ENCODE measurements at places on chromosomes 4 and X.
A peak's percentile ranks its signal among the peaks of the same experiment; 100 is the strongest.

DNA sequence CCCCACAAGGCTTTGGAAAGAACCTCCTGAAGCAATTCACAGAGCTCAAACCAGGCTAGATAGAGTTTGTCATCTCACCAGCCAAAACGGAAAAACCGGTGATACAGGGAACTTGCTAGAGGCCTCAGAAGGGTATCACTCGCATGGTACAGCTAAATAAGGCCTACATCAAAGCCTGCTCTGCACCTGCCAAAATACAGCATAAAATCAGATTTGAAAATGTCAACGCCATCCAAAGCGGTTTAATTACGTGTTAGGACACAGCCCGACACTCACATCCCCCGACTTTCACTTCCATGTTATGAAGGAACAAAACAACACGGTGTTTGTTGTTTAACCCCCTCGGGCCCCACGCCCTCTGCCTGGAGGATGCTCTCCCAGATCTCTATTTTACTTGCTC is 65.0 kb downstream of the MAPK10 start:
- no peak for DNase-seq

DNA sequence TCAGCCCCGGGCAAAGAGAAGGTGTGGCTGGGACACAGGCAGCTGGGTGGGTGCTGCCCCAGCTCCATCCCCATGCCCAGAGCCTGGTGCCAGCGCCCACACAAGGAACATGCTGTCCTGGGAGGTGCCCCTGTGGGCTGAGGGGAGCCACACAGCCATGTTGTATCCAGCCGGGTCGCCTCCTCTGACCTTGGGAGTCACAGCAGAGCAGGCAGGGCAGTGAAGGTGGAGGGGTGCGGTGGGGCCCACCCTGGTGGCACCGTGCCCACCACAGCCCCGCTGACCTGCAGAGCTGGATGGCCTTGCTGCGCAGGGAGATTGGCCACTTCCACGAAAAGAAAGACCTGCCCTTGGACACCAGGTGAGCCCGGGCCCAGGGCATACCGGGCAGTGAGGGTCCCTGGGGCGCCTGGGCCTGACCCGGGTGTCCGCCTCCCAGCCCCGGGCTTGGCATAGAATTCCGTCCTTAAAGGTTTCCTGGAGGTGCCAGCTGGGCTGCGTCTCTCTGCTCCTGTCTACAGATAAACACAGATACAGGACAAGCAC is 18.7 kb upstream of the ADD1 start:
- no peak for DNase-seq

DNA sequence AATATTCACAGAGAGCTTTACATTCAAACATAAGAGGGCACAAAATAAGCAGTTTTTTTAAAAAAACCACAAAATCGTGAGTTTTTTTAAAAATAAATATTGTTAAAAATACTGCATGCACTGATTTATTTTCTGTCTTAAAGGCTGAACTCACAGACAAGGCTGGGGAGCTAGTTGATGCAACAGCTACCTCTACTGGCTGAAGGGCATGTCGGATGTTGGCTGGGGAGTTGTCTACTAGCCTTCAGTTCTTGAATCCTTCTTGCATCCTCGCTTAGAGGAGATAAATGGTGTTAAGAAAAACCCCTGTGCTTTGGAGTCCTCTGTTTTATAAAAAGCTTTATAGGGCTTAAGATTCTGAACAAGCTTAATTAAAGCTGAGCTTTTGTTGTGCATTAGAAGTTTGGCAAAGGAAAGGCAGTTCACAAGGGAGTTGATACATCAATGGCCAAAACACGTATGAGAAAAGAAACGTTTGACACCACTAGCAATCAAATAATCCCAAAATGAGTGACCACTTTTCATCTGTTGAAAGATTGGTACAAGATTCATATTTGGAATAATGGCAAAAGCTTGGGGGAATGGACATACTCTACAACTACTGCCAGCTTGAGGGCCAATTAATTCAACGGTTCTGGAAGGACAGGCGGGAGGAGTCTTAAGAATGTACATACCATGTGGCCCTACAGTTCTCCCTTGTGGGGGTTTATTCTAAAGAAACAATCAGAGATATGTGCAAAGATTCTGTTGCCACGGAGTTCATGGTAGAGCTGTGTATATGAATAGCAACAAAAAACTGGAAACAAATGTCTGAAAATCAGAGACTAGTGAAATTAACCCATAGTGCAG is 94.7 kb downstream of the SEL1L3 start:
- no peak for DNase-seq

GRCh38 chrX:2559124-2559523 is 58.3 kb upstream of the DHRSX start:
- no peak for DNase-seq

DNA sequence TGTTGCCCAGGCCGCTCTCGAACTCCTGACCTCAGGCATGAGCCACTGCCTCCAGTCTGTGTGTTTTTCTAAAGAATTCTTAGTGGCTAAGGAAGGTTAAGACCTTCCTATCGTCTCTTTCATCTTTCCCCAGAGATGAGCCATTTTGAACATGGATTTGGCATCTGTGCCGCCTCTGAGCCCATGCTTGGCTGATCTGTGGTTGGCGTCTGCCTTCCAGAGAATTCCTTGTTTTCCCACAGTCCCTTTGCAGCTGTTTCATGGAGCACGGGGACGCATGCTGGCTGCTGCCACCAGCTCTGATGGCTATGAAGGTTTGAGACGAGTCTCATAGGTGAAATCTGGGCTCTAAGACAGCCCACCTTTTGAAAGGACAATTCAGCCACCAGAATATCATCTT is 60.4 kb downstream of the SHROOM2 start:
- DNase-seq, result no peak

GRCh38 chr4:20354120-20354519 is 102.4 kb downstream of the SLIT2 start:
- DNase-seq, result no peak

GRCh38 chr4:185344743-185345538 is 50.8 kb downstream of the LRP2BP start:
- no peak for DNase-seq

DNA sequence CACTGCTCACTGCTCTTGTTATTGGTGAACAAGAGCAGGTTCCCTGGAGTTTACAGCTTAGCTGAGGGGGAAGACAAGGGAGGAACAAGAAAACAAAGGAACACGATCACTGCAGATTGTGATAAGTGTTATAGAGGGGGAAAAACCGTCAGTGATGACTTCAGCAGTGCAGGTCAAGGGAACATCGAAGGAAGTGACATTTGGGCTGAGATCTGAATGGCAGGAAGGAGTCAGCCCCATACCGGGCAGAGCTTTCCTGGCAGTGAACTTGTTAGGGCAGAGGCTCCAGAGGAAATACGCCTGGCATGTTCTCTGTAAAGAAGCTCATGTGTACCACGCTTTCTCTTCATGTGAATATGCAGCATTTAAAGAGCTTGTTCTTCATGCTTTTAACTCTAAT is 78.1 kb downstream of the LDB2 start:
- no peak for DNase-seq

GRCh38 chr4:112896609-112897190 is 152.8 kb upstream of the ANK2 start:
- no peak for DNase-seq

DNA sequence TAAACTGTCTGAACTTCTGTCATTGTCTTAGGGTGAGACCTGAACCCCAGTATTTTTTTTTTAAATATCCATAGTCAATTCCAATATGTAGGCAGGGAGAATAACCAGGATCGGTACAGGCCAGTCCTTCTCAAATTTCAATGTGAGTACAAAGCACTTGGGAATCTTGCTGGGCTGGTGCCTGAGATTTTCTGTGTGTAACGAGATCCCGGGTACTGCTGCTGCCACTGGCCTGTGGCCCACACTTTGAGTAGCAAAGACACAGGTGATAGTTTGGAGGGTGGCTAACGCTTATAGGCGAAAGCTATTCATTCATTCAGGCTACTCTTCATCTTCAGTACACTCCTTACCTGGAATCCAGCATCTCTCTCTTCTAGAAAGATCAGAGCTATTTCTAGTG is 923.6 kb upstream of the TENM3 start:
- DNase-seq, result no peak

GRCh38 chr4:137345597-137345996 is 186.7 kb downstream of the PCDH18 start:
- DNase-seq, result no peak

DNA sequence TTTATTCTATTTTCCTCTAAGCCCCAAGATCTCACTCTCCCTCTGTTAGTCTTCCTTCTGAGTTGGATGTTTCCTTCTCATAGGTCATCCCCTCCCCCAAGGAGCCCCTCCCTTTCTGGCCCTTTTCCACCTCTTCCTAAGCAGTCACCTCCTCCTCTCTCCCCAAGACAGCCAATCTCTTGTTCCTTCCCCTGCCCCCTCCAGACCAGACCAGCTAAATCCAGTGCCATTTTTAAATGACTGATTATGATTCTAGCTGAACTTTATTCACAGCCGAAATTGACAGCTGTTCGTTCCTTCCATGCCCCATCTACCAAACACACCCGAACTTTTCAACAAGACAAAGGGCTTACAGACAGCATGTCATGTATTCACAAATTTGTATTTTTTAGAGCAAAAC is 1.9 kb downstream of the SPIN2A start:
- no peak for DNase-seq

- DNase-seq, result peak; percentile 34
Observed at GRCh38 chr4:168993714-168994510, 16.1 kb downstream of the CBR4 start.

DNA sequence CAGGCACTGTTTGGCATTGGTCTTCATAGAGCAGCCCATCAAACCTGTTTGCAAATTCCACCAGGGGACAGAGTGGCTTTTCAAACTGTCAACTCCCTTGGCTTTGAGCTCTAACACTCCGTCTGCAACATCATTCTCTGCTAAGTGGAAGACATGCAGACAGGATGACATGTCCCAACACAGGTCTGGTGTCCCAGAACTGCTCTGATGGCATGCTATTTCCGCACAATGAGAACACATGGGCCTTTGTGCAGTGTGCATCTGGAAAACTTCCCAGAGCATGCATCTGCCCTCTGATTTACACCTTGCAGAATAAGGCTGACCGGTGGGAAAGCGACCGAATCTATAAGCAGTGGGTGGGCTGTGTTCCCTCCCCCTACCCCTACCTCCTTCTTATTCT is 212.8 kb upstream of the GYPA start:
- DNase-seq, result no peak

DNA sequence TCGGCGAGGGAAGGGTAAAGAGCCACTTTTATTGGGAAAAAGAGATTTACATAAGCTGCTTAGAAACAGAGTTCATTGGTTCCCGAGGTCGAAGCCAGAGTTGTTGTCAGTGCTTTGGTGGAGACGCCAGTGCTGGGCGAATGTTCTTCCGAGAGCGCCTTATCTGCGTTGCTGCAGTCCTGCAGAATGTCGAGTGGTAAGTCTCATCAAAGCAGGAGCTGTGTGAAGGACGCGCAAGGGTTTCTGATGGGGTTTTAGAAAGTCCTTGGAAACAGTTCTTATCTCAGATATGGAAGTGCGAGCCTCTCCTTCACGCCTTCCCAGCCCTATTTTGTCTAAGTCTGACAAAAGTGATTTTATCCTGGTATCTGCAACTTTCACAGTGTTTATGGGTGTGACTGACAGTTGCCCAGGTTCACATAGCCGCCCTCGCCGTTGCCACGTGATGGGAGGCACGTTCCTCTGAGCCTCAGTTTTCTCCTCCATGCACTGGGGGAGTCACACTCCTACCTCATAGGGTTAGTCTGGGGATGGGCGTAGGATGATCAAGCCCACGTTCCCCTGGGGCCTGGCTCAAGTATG is 47.3 kb upstream of the NSG1 start:
- no peak for DNase-seq

- DNase-seq, result no peak
Observed at GRCh38 chrX:46737041-46737440, 21.9 kb downstream of the SLC9A7 start.

GRCh38 chrX:116342903-116343302 is 93.5 kb upstream of the SLC6A14 start:
- no peak for DNase-seq

Data from GM04503 (cell line).